Renal pelvis (tissue), 12 donors: ENCODE measurements at places on chromosomes 2 and 18. TPM values are rescaled to one million over a fixed set of nuclear protein-coding genes. Genes with fewer than 3 reads are reported as not detected.

The LRRC30 gene
- polyA plus RNA-seq = 0.11 TPM

The HADHA gene
- polyA plus RNA-seq = 218 TPM

The KLHL30 gene
- 0.36 TPM for polyA plus RNA-seq

GRCh38 chr2:191266201-191266600 is 21.0 kb downstream of the MYO1B start:
- DNase-seq = no peak

DNA sequence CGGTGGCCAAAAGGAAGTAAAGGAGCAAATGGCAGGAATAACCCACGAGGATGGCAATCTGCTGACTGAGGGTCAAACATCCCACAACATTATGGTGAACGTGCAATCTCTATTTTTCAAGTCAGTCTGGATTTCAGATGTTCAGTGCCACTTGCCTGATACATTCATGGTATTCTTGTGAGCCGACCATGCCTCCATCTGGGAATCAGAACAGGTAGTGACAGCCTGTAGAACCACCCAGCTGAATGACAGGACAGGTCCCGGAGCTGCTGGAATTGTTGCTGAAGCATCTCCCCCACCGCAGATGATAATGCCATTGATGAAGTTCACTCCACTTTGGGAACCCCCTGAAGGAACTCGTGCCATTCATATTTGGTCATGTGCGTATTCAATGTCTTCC is 123.2 kb downstream of the CAPN13 start:
- DNase-seq = no peak

- no peak for DNase-seq
Measured at GRCh38 chr2:10549195-10549594, 101.1 kb upstream of the ODC1 start.

DNA sequence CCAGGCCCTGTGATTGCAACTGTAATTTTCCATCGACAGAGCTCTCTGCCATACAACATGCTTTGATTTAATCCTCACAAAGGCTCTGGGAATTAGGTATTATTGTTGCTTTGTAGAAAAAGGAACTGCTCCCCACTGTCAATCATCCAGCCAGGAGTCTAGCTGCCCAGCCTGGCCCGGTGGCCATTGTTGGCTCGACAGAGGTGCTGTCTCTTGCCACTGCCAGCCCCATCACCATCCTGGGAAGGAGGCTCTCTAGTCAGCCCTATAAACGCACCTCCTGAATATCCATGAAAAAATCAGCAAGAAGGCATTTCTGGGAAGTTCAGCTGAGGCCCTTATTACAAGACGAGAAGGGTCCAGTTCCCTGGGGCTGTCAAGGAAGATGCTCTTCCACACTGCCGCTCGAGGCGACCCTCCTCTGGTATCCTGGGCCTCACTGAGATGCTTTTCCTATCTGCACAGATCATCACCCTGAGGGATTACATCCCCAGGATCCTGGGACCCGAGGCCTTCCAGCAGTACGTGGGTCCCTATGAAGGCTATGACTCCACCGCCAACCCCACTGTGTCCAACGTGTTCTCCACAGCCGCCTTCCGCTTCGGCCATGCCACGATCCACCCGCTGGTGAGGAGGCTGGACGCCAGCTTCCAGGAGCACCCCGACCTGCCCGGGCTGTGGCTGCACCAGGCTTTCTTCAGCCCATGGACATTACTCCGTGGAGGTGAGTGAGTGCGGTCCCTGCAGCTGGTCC is 71.0 kb downstream of the TPO start:
- no peak for DNase-seq

DNA sequence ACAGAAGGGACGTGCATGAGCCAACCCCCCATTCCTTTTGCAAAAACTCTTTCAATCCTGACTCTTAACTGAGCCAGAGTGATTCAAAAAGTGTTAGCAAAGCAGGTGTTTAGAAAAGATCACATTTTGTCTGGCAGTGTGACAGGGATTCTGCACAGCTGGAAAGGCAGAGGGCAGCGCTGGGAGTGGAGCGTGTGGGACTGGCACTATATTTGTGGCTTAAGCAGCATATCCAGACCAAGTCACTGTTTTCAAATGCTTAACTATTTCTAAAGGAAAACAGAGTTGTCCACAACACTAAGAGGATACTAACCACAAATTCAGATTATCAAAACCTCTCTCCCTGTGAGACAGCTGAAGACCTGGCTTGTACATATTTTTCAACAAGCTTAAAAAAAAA is 19.0 kb downstream of the CABYR start:
- DNase-seq = no peak

DNA sequence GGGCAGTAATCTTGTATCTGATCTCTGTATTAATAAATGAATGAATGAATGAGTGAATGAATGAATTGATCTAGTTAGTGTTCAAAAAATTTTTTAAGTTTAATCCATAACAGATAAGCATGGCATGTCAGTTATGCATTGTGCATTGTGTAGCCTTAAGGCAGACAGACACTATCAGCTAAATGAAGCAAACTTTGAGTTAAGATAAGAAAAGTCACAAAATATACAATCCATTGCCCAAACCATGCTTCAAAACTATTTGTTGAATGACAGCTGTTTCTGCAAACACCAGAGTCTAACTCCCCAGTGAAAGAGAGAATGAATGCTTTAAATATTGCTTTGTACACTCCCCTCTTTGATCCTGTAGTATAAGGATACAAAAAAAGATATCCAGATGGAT is 314.3 kb upstream of the ETAA1 start:
- no peak for DNase-seq

GRCh38 chr2:202129841-202130240 is 56.8 kb downstream of the KIAA2012 start:
- no peak for DNase-seq

DNA sequence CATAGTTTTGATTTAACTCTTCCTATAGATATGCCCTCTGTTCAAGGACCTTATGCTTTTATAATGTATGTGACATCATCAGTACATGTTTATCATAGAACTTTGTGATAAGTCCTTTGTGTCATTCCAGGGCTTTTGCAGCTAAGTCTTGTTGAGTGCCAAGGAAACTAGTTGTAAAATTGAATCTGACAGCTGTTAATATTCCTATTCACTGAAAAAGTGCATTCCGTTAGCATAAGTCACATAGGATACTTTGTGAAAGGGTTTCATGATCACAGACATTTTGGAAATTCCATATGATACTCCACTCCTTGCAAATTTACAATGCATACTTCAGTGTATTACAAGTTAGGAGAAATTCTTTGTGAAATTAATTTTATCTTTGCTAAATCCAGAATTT is 503.4 kb downstream of the CCDC85A start:
- no peak for DNase-seq

- no peak for DNase-seq
Measured at GRCh38 chr2:170248574-170249393, 70.8 kb downstream of the MYO3B start.

DNA sequence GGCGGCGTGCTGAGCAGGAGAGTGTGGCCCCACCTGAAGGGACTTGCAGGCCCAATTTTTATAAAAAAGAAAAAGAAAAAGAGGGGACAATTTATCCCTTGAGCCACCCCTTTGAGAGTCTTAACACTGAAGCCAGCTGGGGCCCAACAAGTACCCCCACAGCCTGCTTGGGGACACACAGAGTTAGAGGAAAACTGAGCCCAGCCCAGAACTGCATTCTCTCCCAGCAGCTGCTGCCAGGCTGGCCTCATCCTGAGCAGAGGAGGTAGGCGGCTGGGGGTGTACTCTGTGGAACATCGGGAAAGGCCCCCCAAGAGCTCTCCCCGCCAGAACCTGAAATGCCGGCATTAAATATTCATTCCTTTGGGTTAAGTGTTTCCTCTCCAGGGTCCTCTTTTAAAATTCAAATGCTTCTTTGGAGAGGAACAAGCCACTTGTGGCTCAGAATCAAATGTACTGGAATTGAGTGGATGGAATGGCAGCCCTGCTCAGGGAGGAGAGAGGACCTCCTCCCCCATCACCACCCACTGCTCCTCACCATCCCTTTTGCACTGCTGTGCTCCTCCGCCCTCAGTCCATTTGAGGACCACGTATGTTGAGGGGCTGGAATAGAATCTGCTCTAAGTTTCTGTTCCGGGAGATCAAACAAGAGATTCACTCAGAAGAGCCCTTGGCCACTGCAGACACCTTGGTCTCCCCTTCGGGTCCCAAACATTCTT is 45.6 kb downstream of the C1QL2 start:
- DNase-seq = no peak

DNA sequence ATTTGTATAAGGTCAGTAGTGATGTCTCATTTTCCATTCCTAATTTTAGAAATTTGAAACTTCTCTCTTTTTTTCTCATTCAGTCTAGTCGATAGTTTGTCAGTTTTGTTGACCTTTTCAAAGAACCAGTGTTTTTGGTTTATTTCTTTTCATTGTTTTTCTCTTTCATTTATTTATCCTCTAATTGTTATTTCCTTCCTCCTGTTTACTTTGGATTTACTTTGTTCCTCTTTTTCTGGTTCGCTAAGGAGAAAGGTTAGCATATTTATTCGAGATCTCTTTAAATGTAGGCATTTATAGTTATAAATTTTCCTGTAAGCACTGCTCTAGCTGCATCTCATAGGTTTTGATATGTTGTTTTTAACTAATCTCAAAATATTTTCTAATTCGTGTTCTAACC is 65.1 kb upstream of the TXNDC2 start:
- no peak for DNase-seq

DNA sequence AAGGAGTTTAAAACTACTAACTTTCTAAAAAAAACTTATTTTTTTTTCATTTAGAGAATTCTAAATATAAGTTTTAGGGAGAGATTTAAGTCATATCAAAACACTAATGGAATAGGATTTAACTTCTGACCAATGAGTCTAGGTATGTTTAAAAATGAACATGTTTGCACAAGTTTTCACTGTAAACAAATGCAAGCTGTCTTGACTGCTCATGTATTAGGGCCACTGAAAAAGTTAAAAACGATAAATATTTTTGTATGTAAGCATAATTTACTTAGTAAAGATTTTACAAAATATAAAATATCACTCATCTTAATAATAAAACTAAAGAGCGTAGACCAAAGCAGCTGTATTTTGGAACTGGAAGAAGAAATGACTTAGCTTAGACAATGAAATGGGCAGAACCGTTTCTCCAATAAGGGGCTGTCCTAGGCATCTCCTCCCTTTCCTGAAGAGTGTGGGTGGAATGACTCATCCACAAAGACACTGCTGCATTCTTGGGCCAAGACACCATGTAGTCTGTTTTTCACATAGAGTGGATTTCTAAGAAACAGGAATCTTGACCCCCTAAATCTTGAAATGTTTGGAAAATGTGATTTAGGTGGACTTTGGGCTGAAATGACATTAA is 118.8 kb downstream of the MEP1B start:
- no peak for DNase-seq

DNA sequence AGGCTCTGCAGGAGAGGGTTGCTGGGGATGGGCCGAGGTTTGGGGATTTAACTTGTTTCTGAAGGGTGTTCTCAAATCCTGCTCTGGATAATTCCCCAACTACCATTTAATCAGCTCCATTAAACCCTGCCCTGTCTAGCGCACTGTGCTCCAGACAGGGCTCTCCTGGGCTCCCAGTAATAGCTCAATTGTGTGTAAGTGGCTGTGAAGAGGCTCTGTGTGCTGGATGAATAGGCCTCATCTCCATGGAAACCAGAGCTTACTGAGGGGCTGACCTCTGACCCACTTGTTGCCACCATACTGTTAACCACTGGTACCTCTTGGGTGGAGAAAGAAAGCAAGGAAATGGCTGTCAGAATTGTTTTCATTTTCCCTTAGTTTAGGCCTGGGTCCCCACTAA is 92.9 kb downstream of the TGOLN2 start:
- no peak for DNase-seq

DNA sequence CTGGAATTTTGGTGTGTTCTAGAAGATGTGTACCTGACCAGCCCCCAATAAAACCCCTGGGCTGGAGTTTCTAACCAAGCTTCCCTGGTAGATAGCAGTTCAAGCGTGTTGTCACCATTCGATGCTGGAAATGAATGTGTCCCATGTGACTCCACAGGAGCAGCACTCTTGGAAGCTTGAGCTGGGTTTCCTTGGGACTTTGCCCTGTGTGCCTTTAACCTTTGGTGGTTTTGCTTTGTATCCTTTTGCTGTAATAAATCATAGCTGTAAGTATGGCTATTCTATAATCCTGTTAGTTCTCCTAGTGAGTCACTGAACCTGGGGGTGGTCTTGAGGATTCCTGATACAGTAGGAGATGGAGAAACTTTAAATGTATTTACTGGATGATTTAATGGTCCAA is 65.2 kb downstream of the KLHL14 start:
- no peak for DNase-seq

- DNase-seq = no peak
Measured at GRCh38 chr18:21629089-21629832, 17.1 kb downstream of the SNRPD1 start.
